ENCODE measurements at places on chromosomes 3 and 15.

DNA sequence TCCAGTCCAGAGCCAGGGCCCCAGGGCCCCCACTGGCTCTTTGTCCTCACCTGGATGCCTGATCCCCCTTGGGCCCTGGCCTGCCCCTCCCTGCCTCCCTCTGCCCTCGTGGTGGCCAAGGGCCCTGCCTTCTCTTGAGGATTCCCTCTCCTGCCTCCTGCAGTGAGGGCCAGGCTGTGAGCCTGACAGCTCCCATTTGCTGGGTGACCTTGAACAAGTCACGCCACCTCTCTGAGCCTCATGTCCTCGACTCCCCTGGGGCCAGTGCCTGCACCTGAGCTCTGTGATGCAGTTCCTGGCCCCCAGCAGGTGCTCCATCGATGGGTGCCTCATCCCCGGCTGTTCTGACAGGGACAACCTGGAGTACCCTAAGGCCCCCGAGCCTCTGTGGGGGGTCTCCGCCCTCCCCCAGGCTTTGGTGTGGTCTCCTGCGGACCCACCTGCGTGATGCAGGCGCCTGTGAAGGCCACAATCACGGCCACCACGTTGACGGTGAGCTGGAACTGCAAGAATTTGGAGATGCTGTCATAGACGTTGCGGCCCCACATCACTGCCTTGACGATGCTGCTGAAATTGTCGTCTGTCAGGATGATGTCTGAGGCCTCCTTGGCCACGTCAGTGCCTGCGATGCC lies 24.1 kb upstream of the SEC13 start:
- DNase-seq: no peak

DNA sequence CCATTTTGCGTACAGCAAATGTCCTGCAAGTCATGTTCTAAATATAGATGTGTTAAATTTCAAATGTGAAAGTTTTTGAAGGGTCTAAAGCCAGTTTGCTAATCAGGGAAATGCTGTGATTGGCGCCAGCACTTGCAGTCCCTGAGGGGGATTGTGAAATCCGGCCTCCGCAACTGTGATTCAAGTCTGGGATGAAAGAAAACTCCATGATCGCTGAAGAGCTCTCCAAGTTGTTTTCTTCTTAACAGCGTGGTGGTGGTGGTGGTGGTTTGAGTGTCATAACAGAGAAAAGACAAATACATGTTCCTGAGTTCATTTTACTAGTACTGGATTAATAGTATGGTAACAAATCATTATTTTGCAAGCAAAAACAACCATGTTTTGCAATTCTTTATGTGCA lies 51.8 kb downstream of the MITF start:
- DNase-seq: peak; percentile 65

DNA sequence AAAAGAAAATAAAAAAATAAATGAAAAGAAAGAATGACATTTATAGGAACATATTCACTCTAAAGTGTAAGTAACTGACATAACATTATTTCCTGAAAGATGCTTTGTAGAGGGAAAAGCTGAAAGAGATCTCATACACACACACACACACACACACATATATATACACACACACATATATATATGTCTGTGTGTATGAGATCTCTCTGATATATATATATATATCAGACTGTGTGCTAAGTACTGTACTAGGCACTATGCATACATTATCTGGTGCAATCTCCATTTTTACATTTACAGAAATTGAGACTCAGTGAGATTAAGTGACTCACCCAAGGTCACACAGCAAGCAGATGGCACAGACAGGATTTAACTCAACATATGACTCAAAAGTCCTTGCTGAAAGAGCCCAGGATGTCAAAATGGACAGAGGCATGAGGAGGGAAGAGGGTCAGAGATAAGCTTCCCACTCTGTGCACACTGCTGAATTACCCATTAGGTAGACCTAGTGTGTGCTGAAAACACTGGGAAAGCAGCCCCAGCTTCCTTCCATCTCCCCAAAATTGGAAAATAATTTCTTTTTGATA lies 15.0 kb downstream of the BHLHE40 start:
- no peak for DNase-seq

GRCh38 chr15:80031841-80032240 lies 27.6 kb upstream of the ZFAND6 start:
- no peak for DNase-seq

GRCh38 chr3:120526011-120526870 lies 69.9 kb upstream of the NDUFB4 start:
- DNase-seq: no peak

DNA sequence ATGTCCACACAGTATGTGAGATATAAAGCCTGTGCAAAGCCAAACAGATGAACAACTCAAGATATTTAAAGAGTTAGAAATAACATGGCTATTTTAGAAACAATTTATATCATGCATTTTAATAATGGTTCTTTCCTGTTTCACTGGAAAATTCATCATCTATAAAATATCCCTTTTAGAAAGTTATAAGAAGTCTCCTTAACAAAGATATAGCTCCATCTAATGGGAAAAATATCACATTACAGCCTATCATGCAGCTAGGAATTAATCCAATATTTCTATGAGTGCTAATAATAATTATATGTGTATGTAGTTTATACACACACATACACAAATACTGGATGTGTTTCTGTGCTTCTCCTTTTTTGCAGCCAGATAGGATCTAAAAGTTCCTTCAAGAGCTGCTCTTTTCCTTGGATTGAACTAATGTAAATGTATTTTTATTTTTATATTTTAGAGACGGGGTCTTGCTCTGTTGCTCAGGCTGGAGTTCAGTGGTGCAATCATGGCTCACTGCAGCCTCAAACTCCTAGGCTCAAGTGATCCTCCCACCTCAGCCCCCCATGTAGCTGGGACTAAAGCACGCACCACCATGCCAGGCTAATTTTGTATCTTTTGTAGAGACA lies 21.6 kb downstream of the RPL22L1 start:
- DNase-seq: peak; percentile 47
